ENCODE measurements at places on chromosomes 2 and 18.
A peak's percentile ranks its signal among the peaks of the same experiment; 100 is the strongest.

DNA sequence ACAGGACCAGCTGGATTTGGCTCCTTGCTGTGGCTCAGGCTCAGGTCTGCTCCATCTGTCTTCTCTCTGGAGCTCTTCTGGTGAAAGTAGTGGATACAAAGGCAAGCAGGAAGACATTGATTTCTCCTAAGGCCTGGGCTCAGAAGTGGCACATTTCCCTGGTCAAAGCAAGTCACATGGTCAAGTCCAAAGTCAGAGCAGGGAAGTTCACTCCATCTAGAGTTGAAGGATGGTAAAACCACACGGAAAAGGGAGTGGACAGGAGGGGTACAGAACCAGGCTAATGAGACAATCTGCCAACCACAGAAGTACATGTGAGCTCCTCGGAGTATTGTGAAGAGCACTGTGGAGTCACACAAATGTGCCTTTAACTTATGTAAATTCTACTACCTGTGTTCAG lies 66.1 kb downstream of the MARCO start:
- no peak for DNase-seq

GRCh38 chr2:154914561-154914960 lies 216.1 kb downstream of the KCNJ3 start:
- DNase-seq, result no peak

- DNase-seq, result no peak
Measured at GRCh38 chr2:223989206-223989855, 32.1 kb downstream of the MRPL44 start.

GRCh38 chr18:41942254-41942653 lies 12.8 kb upstream of the PIK3C3 start:
- no peak for DNase-seq

- DNase-seq, result no peak
Measured at GRCh38 chr18:7000484-7001096, 117.0 kb downstream of the LAMA1 start.

DNA sequence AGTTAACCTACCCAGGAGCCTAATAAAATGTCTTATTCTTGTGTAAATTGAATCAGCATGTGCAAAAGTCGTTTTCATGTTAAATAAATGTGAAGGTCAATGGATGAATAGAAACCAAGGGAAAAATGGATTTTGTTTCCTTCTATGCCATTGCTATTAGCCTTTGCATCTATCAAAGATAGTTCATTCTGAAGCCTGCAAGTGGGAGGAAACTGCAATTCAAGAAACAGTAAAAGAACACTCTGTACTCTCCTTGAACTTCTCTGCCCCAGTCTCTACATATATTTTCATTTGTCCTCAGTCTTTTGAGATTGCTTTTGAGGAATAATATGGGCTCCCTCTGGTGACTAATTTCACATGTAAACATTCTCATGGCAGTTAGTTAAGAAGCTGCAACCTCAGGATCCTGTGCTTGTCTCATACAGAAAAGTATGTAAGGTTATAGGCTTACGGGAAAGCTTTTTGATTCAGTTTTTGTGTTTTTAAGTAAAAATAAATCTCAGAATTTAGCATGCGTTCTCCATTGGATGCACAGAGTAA lies 1590.0 kb upstream of the LRRTM1 start:
- DNase-seq, result no peak

GRCh38 chr2:24085200-24085489 lies 511 bp upstream of the TP53I3 start:
- no peak for DNase-seq

GRCh38 chr2:28425464-28425835 lies 32.8 kb downstream of the FOSL2 start:
- DNase-seq, result no peak

DNA sequence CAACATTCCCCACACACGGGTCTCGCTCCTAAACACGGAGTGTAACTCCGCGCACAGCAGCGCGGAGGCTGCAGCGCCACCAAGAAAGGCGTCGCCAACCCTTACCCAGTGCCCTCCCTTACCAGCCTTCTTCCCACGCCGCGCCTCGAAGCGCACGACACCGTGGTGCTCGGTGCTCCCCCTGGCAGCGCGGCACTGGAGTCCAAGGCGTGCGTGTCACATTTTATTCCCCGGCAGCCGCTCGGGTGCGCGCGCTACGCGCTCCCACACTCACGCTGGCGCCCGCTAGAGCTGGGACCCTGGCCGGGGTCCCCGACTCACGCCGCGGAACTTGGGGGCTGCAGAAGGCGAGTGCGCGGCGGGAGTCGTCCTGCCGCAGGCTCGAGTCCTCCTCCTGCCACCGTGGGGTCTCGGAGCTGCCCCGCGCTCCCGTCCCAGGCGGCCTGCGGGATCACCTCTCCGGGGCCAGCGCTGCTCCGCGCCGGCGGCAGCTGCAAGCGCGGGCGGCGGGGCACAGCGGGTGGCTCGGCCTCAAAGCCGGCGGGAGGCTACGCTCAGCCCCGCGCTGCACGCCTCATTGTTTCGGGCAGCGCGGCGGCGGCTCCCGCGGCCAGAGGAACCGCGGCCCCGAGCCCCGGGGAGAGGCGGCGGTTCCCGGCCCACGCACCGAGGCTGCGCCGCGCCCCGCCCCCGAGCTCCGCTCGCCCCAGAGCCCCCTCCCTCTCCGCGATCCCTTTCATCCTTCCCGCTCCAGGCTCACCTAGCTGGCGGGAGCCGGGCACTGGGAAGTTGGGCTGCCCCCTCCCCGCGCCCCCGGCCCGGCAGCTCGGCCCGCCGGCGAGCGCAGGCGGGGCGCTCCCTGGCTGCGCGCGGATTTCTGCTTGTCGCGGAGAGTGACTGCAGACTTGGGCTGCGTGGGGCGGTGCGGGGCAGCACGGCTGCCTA lies at the start of gene ST6GAL2:
Gene ST6GAL2, minus strand, starts transcription at position 197 of the 945 bp plus-strand sequence. CDS start 42,190 bp downstream, outside the sequence.
- no peak for DNase-seq

DNA sequence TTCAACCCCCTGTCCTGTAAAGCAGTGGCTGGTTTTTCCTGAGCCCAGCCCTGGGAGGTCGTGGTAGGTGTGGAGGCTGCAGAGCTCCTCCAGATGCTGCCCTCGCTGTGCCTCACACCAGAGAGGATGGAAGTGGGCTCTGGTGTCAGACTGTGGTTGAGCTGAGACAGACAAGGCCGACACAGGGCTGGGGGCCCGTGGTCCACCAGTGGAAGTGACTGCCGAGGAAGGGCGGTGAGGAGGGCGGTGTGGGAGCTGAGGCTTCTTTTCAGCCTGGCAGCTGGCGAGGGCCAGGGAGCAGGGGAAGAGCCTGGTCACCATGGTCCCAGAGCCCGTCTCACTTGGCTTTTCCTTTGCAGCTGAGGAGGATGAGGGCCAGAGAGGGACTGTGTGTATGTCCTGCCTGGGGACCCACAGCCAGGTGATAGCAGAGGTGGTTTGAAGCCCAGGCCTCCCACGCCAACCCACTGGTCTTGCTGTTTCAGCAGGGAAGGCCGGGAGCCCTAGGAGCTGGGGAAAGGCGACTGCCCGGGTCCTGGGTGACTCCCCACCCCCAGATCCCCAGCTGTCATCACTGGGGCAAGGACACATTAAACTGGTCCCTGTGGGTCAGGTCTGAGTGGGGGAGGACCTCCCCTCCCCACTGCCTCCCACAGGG lies 8.5 kb downstream of the SFTPB start:
- DNase-seq, result no peak

GRCh38 chr2:30106543-30106942 lies 40.3 kb upstream of the YPEL5 start:
- no peak for DNase-seq

GRCh38 chr2:218880102-218880858 lies at the start of gene WNT10A:
Gene WNT10A (plus strand): TSS chr2:218880852. CDS start chr2:218880996, 144 bp downstream.
- peak; percentile 89 for DNase-seq

- DNase-seq, result no peak
Measured at GRCh38 chr2:7588295-7588694, 671.1 kb downstream of the RNF144A start.

GRCh38 chr2:11995456-11995855 lies 249.0 kb downstream of the LPIN1 start:
- DNase-seq, result no peak

- no peak for DNase-seq
Measured at GRCh38 chr18:48100651-48101165, 170.2 kb upstream of the SMAD2 start.

DNA sequence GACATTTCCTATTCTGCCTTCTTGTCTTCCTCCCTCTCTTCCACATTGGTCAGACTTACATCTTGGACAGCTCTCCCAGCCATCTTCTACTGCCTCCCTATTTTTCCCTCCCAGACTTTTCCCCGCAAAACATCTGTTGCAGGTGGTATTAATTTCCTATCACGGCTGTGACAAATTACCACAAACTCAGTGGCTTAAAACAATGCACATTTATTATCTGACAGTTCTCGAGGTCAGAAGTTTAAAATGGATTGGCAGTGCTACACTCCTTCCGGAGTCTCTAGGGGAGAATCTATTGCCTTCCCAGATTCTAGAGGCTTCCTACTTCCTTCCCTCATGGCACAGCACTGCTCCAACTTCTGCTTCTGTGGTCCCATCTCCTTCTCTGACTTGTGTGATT lies 33.3 kb downstream of the STRADB start:
- DNase-seq, result no peak

GRCh38 chr2:3608373-3609278 lies 13.7 kb downstream of the COLEC11 start:
- DNase-seq, result no peak

DNA sequence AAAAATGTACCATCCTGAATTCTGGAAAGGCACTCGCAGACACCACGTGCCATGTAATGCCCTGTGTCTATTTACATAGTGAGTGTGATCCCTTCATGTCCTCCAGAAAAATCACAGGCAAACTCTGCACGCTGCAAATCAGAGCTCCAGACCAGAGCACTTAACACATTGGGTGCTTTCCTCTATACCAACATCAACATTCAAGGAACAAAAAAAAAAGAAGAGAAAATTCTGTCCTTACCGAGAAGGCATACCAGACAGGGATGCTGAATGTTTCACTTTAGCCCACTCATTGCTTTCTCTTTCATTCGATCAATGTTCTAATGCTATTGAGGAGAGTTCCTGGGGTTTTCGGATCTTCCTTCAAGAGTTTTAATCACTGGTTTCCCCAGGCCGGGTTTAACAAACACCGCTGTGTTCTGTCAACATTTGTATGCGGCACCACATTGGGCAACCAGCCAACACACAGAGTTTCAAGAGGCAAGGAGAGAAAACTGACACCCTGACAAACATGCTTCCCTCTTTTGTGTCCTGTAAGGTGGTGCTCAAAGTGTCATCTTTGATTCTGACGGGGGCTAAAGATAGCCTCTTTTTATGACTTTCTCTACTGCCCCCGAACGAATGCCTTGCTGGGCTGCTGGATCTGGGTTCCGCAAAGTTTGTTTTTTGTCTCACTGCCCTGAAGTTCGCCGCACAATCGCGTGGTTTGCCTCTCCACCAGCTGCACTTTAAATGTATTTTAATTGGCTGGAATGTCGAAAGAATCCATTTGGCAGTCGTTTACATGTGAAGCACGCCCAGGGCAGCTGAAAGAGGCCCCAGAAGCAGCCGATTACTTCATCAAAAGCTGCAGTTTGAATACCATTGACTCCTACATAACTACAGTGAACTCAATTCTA lies 106.4 kb upstream of the NCKAP5 start:
- no peak for DNase-seq

- no peak for DNase-seq
Measured at GRCh38 chr2:224774735-224775134, 58.6 kb upstream of the CCDC195 start.

DNA sequence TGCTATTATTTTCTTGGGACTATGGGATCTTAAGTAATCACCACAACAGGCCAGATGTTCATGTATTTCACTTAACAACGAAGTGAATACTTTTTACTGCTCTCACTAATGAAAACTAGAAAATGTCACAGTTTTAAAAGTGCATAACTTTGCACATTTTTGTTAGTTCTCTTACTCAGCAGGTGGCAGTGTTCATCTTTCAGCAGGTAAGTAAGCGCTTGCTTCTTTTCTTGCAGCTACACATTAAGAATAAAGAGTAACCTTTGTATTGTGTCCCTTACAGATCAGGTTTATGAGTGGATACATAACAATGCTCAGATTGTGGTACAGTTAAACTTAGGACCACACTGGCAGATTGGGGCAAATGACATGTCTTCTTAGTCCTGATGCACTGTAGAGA lies 61.0 kb downstream of the DAW1 start:
- no peak for DNase-seq

- no peak for DNase-seq
Measured at GRCh38 chr2:62112179-62112578, 83.7 kb upstream of the B3GNT2 start.

DNA sequence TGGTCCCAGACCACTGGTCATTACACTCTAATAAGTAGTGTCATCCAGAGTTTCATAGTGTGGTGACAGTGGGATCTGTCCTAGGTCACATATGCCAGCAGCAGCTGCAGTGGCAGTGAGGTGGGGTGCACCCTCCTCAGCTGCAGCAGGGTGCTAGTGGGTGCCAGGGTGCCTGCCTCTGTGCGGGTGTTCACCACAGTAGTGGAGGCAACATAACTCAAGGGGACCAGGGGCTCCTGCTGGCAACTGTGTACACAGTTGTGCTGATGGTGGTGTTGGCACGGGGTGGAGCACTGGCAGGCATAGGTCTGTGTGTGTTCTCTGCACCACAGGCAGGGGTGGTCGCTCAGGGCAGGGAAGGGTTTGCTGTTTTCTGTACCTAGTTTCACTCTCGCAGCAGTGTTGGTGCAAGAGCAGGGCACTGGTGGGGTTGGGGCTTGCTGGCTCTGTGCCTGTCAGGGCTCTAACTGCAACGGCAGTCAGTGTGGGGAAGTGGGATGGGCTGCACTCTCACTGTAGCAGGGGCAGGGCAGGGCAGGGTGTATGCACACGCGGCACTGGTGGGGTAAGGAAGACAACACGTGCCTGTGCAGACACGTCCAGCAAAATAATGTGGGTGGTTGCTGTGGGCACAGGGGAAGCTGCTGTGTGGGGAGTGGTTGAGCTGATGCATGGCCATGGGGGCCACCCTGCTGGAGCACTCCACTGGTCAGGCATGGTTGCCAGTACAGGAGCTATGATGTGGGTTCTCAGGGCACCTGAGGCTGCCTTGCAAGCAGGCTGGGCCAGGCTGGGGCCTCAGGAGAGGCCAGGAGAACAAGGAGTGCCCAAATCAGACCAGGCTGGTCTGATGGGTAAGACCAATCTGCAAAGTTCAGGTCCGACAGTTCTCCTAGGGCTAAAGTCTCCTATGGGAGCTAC lies 226.6 kb downstream of the MEIS1 start:
- DNase-seq, result no peak

GRCh38 chr18:22723221-22723620 lies 209.9 kb upstream of the RBBP8 start:
- no peak for DNase-seq

- no peak for DNase-seq
Measured at GRCh38 chr2:152445375-152445774, 110.4 kb downstream of the FMNL2 start.

- DNase-seq, result no peak
Measured at GRCh38 chr2:235690809-235691450, 197.1 kb downstream of the AGAP1 start.

GRCh38 chr2:226839951-226840350 lies 4.1 kb downstream of the RHBDD1 start:
- DNase-seq, result no peak

GRCh38 chr2:105383432-105384166 lies 15.3 kb downstream of the FHL2 start:
- no peak for DNase-seq

GRCh38 chr2:189836644-189837043 lies 52.4 kb downstream of the PMS1 start:
- DNase-seq, result no peak

- DNase-seq, result no peak
Measured at GRCh38 chr18:34158881-34159690, 65.6 kb downstream of the NOL4 start.

GRCh38 chr2:55231546-55232083 lies 478 bp downstream of the CLHC1 start:
- DNase-seq, result no peak
